DMS153 (cell line): ENCODE measurements at places on chromosomes 6 and 20.

DNA sequence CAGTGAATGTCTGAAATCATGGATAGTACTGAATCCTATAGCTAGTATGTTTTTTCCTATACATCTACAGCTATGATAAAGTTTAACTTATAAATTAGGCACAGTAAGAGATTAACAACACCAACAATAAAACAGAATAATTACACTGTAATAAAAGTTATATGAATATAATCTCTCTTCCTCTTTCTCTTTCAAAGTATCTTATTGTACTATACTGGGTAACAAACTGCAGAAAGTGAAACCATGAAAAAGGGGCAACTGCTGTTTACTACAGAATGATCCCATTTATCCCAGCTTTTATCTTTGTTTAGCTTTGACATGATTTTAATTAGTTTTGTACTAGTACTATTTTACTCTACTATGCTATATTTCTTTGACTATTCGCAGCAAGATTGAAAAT is 25.8 kb downstream of the ESF1 start:
- DNase-seq, result no peak

- DNase-seq, result no peak
These were observed 185.9 kb downstream of the TRIM27 start for GRCh38 chr6:28737750-28738395.

GRCh38 chr20:20741087-20742045 is 28.9 kb upstream of the RALGAPA2 start:
- DNase-seq, result no peak

DNA sequence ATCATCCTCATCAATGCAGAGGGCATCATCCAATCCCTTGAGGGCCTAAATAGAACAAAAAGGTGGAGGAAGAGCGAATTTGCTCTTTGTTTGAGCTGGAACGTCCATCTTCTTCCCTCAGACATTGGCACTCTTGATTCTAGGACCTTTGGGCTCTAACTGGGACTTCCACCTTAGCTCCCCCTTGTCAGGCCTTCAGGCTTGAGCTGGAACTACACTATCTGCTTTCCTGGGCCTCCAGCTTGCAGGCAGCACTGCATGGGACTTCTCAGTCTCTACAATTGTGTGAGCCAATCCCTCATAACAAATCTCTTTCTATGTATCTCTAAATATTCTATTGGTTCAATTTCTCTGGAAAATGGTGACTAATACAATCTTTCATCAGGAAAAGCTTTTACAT is 155.4 kb downstream of the MCHR2 start:
- no peak for DNase-seq

GRCh38 chr6:111763381-111763780 is 109.9 kb downstream of the FYN start:
- DNase-seq, result no peak

- peak; percentile 57 for DNase-seq
These were observed 46.8 kb downstream of the PCNA start for GRCh38 chr20:5072756-5073659.

GRCh38 chr6:152697634-152698033 is at the start of gene MYCT1:
Gene MYCT1, plus strand, starts transcription at chr6:152697897. Its CDS starts 6 bp downstream, at chr6:152697903.
- DNase-seq, result no peak

GRCh38 chr6:93423542-93423941 is 4.2 kb upstream of the EPHA7 start:
- DNase-seq, result peak; percentile 44

- no peak for DNase-seq
These were observed 100.0 kb downstream of the RWDD2A start for GRCh38 chr6:83292900-83293843.

DNA sequence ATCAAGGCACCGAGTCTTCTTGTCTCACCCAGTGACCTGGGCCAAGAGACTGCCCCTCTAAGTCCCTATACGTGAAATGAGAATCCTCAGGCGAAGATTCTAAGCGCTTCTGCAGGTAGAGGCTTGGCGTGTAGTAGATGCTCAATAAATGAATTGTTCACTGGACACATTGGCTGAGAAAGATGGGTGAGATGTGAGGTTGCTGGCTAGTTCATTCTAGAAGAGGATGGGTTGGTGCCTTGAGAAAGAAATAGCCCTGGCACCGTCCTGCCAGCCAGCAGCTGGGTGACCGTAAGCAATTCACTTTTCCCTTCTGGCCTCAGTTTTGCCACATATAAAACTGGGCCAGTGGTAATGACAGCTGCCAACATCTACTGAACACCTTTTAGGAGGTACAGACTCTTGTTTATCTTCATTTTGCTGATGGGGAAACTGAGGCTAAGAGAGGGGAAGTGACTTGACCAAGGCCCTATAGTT is 1.4 kb downstream of the SRC start:
- no peak for DNase-seq

DNA sequence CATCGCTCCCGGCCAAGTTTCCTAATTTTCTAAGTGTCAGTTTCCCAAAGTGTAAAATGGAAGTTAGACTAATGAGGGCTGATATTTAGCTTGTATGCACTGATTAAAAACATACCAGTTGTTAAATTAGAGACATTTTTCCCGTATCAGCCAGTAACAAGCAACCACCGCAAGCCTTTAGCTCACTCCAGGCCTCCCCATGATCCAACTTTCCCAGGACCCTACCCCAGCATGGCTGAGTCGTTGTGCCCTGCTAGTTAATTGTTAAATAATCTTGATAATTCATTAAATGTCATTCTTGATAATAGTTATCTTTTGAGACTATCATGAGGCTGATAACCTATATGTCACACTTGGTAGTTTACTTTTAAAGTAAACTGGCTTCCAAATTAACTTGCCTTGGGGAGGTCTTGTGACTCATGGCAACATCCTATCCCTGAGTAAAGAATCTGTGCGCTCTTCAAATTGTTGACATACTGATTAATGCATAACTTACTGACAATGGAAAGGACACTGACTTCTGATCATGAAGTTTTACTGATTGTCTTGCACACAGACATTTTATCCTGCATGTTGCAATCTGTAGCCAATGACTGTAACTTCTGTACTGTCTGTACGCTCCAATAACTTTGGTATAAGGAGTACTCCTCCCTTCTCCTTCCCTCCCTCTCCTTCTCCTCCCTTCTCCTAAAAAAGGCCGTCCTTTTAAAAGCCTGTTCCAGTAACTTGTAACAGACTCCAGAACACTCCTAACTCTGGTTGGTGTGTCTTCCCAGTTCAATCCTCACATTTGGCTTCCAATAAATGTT is 6.3 kb upstream of the GTF3C6 start:
- no peak for DNase-seq

GRCh38 chr6:149270616-149271015 is 46.9 kb upstream of the TAB2 start:
- no peak for DNase-seq

- no peak for DNase-seq
These were observed 466.9 kb downstream of the KIF16B start for GRCh38 chr20:16106191-16106849.

- DNase-seq, result no peak
These were observed 95.3 kb downstream of the MLIP start for GRCh38 chr6:54206510-54206909.

DNA sequence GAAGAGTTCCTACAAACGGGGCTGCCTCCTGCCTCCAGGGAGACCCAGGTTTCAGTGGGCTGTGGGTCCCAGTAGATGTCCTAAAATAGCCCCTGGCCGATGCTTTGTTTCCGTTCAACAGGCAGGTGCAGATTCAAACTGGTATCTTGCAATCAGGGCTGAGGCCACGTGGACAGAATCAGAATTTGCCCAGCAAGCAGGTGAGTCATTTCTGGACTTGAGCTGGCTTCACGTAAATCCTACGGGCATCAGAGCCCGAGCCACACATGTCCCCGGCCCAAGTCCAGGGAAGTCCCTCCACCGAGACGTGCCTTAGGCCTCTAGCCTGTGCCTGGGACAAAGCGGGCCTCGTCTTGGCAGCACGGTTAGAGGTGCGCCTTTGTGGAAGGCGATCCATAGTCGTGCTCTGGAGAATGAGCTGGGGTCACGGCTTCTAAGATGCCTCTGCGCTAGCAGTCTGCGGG is 101.6 kb upstream of the FRMD1 start:
- no peak for DNase-seq

GRCh38 chr6:134943522-134944111 is 6.3 kb downstream of the ALDH8A1 start:
- no peak for DNase-seq

- DNase-seq, result no peak
These were observed 29.2 kb upstream of the DSP start for GRCh38 chr6:7512320-7512719.

DNA sequence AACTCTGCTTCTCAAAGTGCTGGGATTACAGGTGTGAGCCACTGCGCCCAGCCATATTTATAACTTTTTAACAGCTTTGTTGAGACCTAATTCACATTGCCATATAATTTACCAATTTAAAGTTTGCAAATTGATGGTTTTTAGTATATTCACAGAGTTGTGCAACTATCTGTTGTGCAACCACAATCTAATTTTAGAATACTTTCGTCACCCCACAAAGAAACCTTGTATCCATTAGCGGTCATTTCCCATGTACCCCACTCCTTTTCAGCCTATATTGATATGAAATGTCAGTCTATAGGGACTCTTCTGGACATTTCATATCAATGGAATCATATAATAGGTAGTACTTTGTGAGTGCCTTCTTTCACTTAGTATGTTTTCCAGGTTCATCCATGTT is 55.8 kb downstream of the FOXO3 start:
- no peak for DNase-seq

DNA sequence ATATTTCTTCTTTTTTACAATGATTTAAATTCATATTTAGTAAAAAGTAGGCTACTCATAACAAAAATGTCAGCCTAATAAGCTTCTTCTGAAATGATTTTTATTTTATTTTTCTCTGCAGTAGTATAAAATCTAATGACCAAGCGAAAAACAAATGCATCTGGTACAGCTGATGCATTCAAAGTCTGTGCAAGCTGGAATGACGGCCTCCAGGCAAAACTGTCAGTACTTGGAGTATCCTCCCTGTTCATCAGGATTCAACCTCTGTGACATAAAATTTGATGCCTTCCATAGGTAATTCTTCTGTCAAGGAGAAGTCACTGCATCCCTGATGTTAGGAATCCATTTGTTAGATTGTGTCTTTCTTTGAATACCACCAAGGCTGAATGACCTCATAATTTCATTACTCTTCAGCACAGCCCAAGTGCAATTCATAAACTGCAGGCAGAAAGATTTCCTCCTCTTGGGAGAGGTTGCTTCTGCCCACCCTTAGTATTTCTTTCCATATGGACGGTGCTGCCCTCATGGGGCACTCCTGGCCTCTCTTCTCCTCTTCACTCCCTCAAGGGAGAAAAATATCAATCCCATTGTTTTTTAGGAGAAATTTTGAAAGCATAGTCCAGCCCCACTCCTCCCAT is 146.4 kb upstream of the STXBP5 start:
- no peak for DNase-seq

DNA sequence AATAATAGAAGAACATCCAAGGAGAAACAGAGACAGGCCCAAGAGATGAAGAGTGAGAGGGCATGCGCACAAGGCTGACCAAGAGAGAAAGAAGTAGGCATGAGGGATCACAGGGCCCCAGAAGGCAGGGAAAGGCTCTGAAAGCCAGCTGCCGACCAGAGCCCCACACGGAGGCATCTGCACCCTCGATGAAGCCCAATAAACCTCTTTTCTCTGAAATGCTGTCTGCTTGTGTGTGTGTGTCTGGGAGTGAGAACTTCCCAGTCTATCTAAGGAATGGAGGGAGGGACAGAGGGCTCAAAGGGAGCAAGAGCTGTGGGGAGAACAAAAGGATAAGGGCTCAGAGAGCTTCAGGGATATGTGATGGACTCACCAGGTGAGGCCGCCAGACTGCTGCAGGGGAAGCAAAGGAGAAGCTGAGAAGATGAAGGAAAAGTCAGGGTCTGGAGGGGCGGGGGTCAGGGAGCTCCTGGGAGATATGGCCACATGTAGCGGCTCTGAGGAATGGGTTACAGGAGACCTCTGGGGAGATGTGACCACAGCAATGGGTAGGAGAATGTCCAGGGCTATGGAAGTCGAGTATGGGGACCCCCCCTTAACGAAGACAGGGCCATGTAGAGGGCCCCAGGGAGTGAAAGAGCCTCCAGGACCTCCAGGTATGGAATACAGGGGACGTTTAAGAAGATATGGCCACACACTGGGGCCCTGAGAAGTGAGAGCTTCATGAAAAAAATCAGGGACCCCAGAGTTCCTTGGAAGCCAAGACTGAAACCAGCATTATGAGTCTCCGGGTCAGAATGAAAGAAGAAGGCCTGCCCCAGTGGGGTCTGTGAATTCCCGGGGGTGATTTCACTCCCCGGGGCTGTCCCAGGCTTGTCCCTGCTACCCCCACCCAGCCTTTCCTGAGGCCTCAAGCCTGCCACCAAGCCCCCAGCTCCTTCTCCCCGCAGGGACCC is 981 bp upstream of the TNF start:
- DNase-seq, result no peak

DNA sequence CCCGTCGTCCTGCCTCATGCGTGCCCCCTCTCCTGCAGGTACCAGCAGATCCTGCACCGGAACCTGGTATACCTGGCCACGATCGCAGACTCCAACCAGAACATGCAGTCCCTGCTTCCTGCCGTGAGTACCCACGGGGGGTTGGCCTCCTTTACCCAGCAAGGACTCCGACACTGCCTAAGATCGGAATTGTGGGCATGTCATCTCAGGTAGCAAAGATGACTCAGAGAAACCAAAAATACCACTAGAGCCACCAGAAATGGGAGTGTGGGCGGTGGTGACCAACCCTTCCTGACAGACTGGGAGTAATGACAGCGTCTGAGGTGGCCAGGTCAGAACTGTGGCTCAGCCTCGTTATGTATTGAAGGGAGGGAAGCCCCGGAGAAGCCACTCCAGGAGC is 16.3 kb downstream of the SS18L1 start:
- no peak for DNase-seq
